CD4-positive, alpha-beta T cell (primary cell): ENCODE measurements at places on chromosomes 6 and 20.

DNA sequence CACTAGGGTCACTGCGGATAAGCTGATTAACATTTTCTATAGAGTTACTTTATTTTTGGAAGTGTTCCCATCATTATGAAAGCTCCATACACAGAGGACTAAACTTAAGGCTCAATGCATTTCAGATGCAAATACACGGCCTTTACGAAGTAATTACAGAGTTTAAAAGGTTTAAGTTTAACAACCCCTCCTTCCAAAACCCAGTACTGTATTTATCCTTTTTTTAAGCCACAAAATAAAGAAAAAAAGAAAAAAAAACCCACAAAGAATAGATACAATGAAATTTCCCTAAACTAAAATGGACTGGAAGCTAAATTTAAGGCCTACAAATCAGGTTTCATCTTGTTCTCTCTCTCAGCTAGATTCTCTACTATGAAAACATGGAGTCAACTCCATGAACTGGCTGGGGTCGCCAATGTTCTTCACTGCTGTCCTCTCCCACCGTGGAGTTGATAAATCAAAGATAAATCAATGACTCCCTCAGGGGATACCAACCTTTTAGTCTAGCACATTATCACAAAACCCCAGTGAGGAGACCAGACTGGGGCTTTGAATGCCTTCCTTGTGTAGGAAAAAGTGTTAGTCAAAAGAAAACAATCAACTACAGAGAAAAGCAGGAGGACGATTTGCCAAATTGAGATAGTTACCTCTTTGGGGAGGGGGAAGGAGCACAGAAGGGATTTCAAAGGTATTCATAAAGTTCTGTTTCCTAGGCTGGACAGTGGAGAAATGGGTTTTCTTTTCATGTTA lies 52.5 kb downstream of the TNFRSF21 start:
- no peak for DNase-seq

DNA sequence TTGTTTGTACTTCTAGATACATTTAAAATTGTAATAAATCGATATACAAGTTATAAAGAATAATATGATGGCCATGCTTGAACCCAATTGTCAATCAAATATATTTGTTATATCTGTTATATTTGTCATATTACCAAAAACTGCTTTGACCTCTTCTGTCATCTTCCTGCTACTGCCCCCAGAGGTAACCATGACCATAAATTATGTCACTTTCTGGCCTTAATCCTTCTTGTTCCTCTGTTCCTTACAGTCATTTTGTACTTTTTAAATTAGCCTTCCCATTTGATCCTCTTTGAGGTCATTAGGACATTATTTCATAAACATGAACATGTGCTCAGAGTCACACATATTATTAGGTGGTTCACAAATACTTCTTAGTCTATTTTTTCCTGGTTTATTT lies 124.7 kb downstream of the HFE start:
- no peak for DNase-seq

- no peak for DNase-seq
Measured at GRCh38 chr20:23654000-23654399, 16.2 kb upstream of the CST3 start.

DNA sequence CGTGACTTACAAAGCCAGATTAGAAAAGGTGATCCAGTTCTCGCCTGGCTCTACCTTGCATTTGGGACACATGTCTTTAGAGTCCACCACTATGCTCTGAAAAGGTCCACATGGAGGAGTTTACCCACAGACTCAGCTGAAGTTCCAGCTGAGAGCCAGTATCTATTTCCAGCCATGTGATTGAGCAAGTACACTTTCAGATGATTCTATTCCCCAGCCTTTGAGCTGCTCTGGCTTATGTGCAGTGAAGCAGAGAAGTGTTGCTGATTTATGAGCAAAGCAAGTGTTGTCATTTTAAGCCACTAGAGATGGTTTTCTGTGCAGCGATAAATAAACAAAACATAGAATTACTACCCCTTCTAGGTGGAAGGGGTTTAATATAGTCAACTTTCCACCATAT lies 520.8 kb upstream of the RNF217 start:
- DNase-seq, result no peak

DNA sequence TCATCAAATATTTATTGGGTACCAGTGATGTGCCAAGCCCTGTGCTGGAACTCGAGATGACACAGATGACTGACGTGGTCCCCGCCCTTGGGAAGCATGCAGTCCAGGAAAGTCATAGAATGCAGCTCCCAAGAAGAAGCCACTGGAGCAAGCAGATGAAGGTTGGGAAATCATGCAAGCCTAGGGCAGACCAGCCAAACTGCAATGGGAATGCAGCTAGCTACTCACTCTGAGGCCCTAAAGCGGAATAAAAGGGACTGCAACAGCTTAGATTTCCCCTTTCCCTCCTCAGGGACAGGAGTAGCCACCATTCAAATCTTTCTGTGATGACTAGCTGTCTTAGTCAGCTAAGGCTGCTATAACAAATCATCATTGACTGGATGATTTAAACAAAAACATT lies 152.2 kb downstream of the MAFB start:
- no peak for DNase-seq

DNA sequence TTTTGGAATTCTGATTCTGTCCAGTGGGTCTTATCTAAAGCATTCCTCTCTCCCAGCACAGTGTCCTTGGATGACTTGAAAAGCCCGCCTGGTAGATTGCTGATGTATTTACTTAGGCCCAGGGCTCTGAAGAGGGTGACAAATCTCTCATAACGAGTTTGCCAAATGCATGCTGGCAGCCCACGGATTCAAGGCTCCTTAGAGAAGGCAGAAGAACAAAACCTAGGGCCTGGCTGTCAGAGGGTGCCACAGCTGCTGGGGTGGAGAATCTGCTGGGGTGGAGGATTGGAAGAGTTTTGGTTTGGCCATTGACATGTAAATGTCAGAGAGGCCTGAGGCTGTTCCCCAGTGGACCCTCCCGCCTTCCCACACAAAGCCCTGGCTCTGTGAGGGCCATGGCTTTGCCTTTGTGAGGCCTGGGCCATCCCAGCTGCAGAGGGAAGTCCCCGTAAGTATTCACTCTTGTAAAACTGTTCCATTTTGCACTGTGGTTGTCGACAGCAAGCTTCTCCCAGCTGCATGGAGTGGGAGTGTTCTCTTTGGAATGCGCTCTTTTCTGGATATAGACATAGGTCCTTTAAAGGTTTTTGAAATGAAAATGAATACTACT lies 50.3 kb downstream of the ANKRD6 start:
- no peak for DNase-seq

- no peak for DNase-seq
Measured at GRCh38 chr6:170129691-170130171, 161.1 kb downstream of the DLL1 start.

DNA sequence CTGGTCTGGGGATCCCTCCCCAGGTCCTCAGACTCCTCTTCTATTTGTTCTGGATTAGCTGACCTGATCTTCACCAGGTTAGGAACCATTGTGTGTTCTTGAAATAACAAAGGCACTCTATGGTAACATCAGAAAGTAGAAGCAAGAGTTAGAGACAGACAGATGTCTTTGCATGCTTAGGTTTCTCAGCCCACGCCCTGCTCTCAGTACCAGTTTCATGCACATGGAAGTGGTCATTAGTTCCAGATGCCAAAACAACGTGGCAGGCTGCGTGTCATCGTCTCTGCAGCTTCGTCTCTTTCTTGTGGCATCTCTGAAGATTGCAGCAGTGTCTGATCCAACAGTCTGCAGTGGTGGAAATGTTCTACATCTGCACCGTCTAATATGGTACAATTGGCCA lies 89.4 kb downstream of the PACRG start:
- no peak for DNase-seq

GRCh38 chr6:144590532-144590931 lies 305.4 kb downstream of the UTRN start:
- DNase-seq, result no peak

DNA sequence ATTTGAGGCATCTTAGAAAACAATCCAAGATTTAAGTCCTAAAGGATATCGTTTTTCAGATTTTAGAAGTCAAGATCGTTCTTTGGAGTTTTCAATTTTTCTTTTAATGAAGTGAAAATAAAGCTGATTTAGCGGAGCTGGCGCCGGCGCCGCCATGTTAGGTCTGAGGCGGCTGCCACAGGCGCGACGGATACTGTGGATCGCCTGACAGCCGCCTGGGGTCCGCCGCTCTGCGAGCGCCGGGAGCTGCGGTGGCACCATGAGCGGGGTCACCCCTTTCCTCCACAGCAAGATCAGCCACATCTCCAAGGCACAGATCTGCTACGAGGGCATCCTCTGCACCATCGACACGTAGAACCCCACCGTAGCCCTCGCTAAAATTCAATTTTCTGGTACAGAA lies 247.2 kb downstream of the GJA1 start:
- no peak for DNase-seq

- no peak for DNase-seq
Measured at GRCh38 chr20:20233041-20233514, 134.8 kb upstream of the INSM1 start.

DNA sequence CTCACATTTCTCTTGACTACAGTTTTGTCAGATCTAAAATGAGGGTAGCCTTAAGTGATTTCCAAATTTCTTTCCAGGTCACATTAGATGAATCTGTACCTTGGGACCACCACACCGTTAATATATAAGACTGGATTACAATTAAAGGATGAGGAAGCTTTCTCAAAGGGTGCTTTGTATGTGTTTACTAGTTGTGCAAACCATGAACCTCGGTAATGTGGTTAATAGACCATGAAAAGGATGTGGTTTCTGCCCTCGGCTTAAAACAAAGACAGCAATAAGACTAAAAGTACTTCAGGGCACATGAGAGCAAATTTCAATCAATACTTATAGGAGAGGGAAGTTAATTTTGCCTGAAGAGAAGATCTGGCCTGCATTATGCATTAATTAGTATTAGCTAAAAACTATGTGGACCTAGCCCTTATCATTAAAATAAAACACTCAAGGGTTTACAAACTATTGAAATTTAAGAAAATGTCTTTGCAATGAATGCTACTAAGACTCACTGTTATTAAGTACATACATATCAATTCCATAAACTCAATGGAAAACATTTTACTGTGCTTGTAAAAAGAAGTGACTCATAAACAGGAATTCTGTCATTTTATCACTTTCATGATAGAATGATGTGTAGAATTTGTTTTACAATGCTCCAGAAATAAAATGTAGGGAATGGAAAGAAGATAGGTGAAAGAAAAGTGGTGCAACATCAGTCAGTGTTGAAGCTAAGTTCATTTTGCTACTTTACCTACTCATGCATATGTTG lies 936 bp upstream of the TMX4 start:
- DNase-seq, result no peak

DNA sequence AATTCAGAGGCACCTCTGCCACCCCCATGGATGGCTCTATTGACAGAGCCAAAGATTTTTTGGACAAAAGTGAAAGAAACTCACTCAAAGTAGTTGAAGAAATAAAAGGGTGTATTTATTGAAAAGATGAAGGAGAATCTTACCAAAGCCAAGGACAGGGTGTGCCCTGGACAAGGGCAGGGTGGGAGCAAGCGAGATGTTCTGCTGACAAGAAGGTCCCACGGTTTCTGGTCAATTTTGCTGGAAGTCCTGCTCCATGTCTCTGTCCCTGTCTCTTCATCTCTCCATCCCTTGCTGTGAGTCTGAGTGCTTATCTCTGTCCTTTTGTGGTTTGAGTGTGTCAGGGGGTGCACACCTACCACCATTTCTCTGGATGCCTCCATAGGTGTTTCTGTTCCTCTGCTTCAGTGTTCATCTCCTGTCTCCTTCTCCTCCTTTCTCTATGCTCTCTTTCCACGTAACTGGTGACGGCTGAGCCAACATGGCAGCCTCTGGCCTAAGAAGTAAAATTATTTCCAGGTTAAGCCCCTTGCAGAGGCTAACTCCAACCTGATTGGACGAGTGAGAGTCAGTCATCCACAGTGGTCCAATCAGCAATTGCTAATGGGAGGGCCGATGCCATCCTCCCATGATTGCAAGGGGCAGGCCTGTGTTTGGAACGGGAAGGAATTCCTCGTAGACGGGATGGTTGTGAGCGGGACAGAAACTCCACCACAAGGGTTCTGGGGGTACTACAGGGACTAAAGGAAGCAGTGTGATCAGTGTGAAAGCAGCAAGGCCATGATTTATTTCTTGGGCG lies 502.1 kb upstream of the CDH4 start:
- DNase-seq, result no peak

DNA sequence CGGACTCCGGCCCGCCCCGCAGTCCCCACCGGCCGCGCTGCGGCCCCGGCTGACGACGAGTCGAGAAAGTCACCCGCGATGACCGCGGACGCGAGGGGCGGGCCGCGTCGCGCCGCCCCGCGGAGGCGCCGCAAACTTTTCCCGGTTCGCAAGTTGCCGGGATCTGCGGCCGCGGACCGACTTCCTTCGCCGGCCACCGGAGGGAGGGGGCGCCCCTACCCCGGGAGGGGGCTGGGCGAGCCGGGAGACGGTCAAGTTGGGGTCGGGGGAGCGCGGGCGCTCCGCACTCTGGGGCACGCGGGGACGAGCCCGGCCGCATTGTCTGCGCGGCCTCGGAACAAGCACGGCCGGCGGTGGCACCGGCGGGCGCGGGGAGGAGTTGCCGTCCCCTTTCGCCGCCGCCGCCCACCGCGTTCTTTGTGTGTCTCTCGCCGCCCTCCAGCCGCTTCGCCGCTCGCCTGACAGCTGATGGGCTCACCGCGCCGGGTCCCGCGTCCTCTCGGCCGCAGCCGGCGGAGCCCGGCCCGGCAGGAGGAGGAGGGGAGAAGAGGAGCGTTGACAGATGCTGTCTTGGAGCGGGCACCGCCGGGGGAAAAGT lies 131.6 kb downstream of the OGFRL1 start:
- DNase-seq, result no peak

DNA sequence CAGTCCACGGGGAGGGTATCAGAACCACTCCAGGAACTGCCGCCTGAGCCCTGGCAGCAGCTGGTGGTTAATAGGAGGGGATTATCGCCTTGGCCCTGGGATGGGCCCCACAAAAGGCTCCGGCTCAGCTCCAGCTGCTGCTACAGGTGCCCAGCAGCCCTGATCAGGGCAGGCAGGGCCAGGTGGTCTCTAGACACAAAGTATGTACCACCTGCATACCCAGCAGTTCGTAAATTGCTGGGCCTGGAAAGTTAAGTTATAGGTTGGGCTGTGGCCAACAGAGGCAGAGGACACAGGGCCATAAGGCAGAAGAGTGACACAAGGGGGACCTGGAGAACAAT lies 35.1 kb downstream of the RRBP1 start:
- no peak for DNase-seq

DNA sequence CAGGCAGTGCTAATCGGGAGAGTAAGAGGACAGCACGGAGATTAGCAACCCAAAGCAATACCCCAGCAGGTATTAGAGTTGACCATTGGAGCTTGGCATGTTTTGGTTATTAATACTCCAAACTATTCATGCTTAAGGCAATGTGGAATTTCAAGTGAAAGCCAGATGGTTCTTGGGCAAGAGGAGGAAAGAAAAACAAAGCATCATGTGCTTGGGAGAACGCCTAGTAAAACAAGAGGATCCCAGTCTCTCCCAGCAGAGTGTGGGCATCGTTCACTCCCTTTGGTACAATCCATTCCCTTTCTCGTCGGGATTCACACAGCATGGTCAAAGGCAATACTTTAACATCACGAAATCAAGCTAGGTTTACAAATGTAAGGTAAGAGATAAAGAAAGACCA lies 349.8 kb downstream of the PRKN start:
- no peak for DNase-seq
